Cardiac atrium fibroblast (primary cell): ENCODE measurements at places on chromosomes 7 and 10. TPM values are rescaled to one million over a fixed set of nuclear protein-coding genes. Genes with fewer than 3 reads are reported as not detected.

Gene SPRN
- 1.3 and 2.9 TPM in 2 replicates for total RNA-seq

Gene TPST1
- total RNA-seq = 33.2 and 37.7 TPM in 2 replicates

Gene PAX4
- not detected in 2 replicates for total RNA-seq

Gene CPA4
- 56.7 and 90.1 TPM in 2 replicates for total RNA-seq

Gene POLR2J2
- total RNA-seq = 1.6 TPM in 1 of 2 replicates, not detected in the other

Gene ERVW-1
- total RNA-seq = not detected in 2 replicates
